ENCODE measurements at places on chromosomes 2 and 18.
A peak's percentile ranks its signal among the peaks of the same experiment; 100 is the strongest.

DNA sequence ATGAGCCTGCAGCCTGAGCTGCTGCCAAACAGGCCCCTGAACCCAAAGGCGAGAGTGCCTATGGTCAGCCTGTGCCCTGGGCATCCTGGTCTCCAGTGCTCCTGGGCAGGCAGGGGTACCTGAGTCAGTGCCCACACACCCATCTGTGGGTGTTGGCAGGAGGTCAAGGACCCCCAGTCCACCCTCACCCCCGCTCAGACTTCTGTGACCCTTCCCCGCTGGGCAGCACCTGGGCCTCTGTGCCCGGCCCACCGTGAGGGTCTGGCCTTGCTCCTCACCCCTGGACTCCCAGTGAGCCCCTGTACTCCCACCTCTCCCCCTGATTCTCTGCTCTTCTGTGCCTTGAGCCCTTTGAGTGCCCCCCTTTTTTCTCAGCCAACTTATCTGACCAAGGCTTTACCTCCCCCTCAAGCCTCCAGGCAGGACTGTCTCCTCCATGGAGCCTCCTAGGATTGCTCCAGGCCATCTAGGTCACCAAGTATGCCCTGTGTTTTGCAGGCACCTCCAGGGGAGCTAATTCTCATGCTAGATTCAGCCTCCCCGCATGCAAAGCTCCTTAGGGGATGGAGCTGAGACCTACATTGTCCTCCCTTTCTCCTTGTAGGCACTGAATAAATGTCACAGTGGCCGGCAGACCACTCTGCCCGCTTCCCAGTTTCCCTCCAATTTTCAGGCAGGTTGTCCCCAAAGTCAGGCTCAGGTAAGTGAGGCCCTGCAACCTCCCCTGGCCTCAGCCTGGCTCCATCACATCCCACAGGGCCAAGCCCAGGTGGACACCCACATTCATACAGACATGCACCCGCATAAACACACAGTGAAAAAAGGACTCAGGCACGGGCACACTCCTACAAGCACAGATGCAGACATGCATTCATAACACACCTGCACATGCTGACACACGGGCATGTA, 21.9 kb upstream of the PTMA start:
- no peak for DNase-seq

DNA sequence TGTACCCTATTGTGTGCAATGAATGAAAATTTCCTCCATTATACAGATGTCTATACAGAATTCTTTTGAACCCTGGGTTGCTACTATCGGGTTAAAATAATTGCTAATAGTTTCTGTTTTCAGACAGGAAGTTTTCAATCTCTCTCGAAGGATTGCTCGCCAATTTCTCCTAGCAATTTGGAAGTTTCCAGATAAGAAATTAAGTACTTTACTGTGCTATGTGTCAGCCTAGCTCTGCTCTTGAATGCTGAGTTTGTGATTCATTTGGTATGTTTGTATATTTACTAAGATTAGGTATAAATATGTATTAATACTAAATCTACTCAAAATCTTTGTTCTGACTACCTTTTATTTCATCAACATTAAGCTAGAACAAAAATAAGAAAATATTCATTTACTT, 74.6 kb upstream of the ARL5A start:
- no peak for DNase-seq

DNA sequence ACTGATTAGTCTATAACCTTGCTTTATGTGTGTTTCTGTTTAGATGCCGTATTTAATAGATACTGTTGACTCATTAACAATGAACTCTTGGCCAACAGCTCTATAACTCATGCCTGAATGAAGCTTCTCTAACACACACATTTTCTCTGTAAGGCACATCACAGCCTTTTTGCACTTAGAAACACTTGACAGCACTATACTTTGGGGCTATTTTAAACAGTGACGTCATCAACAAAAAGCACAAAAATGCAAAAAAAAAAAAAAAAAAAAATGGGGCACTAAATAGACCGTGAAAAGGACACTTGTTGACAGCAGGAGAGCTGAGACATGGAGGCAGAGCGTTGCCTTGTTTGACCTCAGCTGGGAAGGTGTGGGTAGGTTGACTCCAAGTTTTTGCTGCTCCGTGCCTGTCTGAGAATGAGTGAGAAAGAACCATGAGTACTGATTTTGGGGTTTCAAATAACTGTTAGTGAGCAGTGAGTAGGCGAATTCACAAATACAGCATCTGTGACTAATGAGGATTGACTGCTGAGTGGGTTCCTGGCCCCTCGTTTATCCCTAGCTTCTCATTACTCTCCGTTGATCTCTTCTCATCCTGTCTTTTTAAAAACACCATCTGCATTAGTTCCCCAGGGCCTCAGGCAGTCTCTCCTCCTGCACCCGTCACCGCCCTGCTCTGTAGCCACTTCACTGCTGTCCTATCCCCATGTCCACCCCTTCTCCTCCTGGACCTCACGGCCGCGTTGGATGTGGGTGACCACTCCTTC, 24.4 kb downstream of the SPP2 start:
- no peak for DNase-seq

GRCh38 chr2:64770137-64770780, 116.5 kb upstream of the SERTAD2 start:
- DNase-seq, result no peak

DNA sequence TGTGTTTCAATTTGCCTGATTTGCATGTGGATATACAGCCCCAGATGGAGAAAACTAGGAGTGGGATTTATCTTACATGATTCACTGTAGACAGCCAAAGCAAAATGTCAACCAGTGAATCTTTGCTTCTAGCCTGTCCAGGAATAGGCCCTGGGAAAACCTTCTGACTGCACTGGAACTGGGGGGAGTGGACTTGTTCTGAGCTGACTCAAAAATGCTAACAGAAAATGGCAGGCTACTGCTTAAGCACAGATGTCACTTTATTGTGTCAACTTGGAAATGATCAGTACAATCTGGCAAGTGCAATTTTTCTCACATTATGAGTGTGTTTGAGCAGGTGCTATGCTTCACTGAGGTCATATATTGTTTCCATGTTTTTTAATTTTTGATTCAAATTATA, 593.7 kb downstream of the NRXN1 start:
- no peak for DNase-seq

DNA sequence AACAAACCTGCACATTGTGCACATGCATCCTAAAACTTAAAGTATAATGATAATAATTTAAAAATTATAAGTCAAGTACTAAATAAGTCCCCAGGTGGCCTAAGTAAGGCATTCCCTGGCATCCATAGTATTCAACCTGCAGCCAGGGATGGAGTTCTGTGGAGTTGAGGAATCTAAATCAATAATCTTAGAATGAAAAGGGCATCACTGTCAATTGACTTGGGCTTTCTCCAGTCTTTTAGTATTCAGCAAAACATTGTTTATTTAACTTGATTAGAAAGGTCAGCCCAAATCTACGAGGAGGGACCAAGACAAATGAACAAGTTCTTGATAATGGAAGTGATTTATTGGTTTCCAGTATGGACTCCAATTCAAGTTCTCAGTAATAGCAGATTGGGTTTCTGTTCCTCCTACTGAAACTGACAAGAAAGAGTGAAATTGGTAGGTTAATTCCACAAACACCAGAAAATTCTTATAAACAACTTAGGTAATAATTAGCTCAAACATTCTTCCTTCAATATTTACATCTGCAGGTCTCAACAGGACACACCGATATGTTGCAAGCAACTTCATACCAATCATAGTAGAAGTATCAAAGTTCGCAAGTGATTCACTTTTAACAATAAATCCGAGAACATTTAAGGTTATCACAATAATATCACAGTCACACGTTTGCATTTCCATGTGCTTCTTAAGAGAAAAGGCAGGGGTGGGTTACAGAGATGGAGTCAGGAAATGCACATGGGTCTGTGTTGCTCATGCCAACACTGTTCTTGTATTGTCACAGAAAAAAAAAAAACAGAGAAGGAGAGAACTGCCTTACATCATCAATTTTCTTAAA, 51.7 kb upstream of the EHBP1 start:
- no peak for DNase-seq

DNA sequence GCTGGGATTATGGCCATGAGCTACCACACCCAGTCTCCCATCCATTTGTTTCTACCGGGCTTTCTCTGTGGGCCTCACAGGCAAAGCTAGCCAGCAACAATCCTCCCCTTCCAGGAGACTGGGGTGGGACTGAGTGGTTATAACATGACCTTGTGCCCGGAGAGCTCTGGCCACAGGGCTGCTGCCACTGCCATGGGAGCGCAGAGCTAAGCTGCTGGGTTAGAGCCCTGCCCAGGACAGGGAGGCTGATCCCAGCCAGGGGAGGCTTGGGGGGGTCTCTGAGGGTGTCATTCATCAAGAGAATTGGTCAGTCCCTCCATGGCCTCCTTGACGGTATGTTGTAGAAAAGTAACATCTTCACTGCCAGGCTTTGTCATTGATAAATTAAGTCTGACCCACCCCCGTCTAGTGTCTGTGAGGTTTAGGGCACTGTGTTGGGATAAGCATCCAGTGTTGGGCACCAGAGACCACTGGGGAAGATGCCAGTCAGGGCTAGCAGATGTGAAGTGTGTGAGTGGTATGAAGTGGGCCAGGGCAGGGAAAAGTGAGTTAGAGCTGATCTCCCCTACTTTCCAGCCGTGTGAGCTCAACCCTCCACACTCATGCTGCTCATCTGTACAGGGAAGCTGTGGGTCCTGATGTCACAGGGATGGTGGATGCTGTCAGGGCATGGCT, 368.4 kb upstream of the HS6ST1 start:
- DNase-seq, result no peak

DNA sequence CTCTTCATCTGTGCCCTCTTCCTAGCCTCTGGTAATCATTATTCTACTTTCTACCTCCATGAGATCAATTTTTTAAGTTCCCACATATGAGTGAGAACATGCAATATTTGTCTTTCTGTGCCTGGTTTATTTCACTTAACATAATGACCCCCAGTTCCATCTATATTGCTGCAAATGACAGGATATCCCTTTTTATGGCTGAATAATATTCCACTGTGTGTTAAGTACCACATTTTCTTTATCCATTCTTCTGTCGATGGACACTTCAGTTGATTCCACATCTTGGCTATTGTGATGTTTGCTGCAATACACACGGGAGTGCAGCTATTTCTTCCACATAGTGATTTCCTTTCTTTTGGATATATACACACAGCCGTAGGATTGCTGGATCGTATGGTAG, 43.9 kb upstream of the CNOT11 start:
- DNase-seq, result no peak

- no peak for DNase-seq
These were observed 1.4 kb downstream of the REEP1 start for GRCh38 chr2:86335865-86336674.

DNA sequence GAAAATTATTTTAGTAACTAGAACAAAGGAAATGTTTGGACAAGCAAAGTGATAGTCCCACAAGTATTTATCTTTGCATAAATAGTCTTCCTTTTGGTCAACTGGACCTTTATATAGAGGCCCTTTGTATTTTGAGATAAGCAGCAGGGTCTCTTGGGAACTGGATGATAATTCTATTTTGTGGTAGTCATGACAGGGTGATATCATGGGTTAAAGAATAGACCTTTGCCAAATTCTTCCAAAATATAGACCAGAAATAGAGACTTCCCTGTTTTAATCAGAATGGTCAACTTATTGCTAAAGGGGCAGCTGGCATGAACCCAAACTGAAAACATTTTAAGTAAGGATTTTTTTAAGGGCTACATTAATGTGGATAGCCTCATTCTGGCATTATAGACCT, 10.5 kb downstream of the PLEK start:
- no peak for DNase-seq

- peak; percentile 67 for DNase-seq
These were observed 80.2 kb downstream of the SMAD4 start for GRCh38 chr18:51110073-51110797.

GRCh38 chr2:169086893-169087467, 17.6 kb downstream of the DHRS9 start:
- DNase-seq, result no peak

DNA sequence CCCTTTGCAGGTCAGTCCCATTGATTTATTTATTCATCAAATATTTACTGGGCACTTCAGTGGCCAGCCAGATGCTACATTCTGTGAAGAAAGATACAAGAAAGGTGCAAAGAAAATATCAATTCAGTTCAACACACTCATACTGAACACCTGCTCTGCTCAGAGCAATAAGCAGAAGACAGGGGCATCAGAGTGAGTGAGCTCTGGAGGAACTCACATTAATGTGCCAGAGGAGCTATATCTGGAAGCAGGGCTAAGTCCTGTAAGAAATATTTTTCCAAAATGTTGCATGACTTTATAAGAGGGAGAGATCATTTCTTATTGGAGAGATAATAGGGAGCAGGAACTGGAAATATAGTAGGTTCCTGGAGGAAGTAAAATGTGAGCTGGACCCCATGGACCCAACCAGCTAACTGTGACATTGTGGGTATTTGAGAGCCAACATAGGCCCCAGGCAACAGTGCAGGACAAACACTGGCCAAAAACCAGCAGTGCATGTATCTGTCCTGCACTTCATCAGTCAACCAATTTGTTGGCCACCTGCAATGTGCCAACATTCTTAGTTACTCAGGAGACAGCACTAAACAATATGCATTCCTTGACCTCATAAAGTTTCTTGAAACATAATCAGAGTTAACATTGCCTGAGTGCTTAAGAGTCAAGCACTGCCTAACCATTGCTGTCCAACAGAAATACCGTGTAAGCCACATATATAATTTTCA, 102.7 kb upstream of the PTPRM start:
- no peak for DNase-seq

DNA sequence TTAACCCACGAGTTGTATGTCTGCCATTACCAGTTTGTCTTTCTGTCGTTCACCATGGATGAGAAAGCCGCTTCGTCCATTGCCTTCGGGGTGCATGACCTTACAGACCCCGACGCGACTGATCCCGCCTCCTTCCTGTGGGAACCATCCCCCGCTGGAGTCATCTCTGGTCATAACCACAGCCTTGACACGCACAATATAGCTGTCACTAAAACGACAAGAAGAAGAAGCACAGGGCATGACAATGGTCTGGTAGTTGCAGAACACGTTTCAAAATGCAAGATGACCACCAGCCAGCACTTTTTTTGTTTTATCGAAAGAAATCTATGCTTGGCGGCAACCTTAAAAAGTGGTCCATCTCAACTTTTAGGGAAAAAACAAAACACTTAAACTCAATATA, 87.7 kb downstream of the SPRED2 start:
- no peak for DNase-seq

GRCh38 chr2:28758459-28758858, 6.8 kb downstream of the PPP1CB start:
- no peak for DNase-seq

DNA sequence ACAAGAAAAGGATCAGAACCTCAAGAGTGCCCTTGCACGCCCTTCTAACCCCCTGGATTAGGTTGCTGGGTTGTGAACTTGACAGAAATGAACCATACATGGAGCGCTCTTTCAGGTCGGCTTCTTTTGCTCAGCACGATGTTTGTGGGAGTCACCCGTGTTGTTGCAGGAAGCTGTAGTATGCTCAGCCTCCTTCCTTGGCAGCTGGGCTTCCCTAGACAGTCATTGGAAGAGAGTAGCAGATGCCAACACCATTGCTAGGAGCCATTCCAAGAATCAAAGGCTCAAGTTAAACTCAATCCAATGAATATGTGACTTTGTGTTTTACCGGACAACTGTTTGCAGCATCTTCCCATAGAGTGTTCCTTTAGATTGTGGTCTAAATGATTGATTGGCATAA, 47.0 kb downstream of the RAB12 start:
- DNase-seq, result no peak

Data from activated B cell treated with CpG ODN at 0.5 μM for 24 hours (primary cell).